ENCODE measurements at places on chromosomes 11 and 22.

DNA sequence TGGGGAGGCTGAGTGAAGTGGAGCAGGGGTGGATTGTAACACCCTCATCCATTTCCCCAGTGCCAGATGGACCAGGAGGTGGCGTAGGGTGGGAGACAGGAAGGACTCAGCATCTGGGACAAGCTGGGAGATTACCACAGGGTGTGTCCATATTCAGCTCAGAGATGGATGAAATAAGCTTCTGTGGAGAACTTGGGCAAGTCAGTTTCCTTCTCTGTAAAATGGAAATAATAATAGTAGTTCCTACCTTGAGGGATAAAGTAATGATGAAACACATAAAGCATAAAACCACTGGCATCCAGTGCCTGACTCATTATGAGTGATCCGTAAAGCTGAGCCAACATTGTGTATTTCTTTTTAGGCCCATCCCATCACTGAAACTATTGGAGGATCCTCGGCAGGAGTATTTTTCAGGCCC, 607 bp upstream of the ROBO4 start:
- no peak for DNase-seq

DNA sequence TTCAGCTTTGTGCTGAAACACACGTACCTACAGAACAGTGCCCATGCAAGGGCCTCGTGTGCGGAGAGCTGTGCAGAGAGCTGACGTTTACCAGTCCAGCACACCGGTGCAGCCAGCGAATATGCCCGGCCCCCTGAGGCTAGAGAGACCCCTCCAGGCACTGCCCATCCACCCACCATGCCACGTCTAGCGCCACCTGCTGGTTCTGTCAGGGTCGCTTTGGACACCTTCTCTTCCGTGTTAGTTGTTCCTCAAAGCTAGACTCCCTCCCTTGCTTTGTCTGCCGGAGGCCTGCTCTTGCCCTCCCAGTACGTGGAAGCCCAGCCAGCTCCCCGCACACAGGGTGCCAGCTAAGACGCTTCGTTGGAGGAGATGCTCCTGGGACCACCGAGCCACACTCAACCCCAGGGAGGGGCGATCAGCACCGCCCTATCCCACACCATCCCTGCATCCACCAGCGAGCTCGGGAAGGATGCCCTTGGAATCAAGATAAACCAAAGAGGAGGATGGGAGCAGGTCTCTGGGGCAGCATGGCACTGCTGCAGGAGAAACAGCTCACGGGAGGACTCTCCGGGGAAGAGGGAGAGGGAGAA, 43.4 kb downstream of the CPT1A start:
- DNase-seq, result no peak

- DNase-seq, result no peak
Measured at GRCh38 chr22:35314161-35314942, 14.7 kb downstream of the TOM1 start.

- DNase-seq, result no peak
Measured at GRCh38 chr22:31278626-31279326, 13.5 kb downstream of the PIK3IP1 start.

DNA sequence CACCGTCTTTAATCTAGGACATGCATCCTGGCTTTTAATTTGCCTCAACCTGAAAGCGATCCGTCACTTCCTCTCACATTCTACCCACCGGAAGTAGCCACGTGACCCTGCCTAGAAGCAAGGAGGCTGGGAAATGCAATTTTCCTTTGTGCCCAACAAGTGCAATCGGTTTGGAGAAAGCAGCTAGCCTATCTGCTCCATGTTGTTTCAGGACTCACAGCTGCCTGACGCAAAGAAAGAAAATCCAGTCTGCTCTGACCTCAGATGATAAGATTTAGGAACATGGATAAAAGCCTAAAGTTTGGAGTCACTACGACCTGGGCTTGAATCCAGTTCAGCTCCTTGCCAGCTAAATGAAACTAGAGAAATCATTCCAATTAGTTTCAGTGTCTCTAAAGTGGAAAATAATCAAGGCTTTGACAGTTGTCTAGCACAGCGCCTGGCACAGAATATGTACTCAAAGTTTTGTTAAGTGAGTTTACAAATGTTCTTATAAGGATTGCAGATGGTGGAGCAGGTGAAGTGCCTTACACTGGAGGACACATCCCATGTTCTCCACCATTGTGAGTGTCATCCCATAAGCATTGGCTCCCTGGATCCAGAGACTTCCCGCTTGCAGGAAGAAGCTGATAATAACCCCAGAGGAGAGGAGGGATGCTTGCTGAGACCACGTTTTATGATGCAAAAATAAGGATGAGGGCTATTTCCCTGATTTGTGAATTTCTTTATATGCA, 553.7 kb downstream of the MN1 start:
- DNase-seq, result no peak

GRCh38 chr22:33589297-33589696, 331.0 kb downstream of the LARGE1 start:
- DNase-seq, result no peak

GRCh38 chr11:19819148-19819547, 106.5 kb downstream of the NAV2 start:
- no peak for DNase-seq

DNA sequence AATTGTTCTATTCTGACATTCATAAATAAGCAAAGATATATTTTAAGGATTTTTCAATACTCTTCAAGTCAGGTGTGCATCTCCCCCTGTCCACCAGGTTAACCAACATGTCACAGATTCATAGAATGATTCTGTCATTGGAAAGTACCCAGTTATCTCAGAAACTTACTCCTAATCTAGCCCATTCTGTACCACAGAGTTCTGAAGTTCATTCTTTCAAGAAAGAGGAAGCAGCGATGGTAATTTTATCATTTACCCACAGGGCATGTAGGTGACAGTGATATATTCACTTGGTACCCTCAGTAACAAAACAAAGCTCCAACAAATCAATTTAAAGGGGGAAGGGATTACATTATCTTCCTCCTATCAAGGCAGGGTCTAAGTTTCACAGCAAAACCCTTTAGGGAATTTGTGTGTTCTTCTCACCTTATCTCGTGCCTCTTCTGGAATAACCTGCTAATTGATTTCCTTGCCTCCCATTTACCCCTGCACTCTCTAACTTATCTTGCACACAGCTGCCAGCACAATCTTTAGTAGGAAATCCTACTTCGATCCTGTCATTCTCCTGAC, 19.0 kb upstream of the MPPED2 start:
- no peak for DNase-seq

- DNase-seq, result no peak
Measured at GRCh38 chr11:112315057-112315720, 54.5 kb upstream of the PLET1 start.

DNA sequence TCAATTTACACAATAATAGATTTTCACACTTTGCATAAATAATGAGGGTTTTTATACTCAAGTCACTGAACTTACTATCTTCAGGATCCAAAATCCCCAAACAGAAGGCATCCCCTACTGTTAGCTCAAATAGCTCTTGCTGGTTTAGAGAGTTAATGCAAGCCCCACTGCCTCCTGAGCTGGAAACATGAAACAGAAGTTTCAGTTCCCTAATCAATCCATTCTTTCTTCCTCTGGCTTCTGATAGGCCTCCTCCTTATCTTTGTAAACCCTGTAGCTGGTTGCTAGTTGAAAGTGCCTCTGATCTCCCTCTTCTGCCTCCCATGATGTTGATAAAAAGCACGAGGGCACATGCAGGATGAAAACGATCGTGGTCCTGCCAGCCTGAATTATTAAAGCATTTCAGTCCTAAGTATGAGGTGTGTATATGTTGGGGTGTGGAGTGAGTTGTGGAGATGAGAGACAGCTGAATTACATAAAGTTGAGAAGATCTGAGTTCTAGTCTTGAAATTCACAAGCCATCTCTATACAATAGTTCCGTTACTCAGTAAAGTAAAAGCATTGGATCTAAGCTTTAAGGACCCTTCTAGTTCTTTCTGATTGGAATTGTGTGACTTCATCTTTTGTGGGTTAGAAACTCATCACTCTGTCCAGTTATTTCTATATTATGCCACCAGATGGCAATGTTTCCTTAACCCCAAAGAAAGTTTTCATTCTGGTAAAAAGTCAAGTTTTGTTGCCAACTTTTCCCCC, 35.0 kb upstream of the EHF start:
- no peak for DNase-seq

GRCh38 chr11:126319374-126319740, 15.5 kb downstream of the DCPS start:
- DNase-seq, result no peak

DNA sequence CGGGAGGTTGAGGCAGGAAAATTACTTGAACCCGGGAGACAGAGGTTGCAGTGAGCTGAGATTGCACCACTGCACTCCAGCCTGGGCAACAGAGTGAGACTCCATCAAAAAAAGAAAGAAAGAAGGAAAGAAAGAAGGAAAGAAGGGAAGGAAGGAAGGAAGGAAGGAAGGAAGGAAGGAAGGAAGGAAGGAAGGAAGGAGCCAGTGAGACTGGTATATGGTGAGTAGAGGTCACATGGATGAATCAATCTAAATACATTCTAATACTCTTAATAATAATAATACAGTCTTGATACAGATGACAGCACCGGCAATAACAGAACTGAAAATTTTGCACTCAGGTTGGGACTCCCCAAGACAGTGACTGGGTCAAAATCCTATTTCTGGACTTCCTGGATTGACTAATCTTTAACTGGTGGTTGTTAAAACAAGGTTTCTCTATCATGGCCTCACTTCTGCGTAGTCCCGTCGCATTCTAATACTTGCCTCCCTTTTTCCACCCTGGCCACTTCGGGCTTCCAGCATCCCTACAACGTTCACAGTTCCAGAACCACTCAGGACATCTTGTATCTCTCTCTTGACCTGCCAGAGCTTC, 53.5 kb upstream of the EIF3M start:
- no peak for DNase-seq

GRCh38 chr11:123357990-123358827, 71.9 kb upstream of the GRAMD1B start:
- no peak for DNase-seq

GRCh38 chr22:30694640-30695350, at the start of gene OSBP2:
Gene OSBP2 (plus strand): TSS chr22:30694874. CDS start chr22:30694910, 36 bp downstream.
- no peak for DNase-seq

- DNase-seq, result no peak
Measured at GRCh38 chr11:71206186-71206585, 46.2 kb downstream of the SHANK2 start.

DNA sequence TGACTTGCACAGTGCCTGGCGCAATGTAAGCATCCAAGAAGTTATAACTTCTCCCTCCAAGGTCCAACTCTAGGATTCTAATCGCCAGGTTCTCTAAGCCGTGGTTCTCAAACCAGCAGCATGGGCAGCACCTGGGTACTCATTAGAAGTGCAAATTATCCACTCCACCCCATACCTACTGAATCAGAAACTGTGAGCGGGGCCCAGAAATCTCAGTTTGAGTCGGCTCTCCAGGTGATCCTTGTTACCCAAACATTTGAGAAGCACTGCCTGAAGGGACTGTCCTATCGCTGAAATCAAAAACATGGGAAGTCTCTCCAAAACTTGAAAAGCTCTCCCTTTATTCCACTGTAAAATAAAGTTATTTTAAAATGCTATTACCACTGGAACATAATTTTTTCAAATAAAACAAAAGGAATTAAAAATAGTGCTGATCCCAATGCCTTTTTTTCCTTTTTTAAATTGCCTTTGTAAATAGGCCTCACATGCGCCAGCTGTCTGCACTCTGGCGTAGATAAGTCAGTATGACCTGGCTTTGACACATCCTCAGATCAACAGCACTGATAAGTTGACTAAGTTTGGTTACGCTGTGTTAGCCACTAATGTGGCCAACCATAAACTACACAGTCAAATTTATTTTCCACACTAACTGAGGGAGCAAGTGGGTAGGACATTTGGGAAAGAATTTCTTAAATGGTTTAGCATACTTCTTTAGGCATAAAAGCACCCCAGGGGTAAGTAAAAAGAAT, 8.4 kb upstream of the CTR9 start:
- no peak for DNase-seq

- no peak for DNase-seq
Measured at GRCh38 chr11:30585892-30586250, 282 bp downstream of the MPPED2 start.

DNA sequence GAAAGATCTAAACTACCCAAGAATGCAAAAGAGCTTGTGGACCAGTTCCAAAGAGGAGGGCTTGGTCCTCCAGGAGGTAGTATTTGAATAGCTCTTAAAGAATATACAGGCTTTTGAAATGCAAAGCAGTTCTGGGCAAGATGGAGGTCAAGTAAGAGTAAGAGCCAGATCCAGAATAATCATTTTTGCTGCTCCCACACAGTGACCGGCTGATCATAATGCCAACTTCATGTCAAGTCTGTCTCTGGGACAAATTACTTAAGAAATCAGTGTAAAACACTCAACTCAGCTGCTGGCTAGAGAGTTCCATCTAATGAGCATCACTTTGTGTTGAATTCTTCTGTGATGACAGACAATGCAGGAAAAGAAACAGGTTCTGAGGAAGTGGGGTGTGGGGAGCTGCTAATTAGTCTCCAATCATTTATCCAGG, 250.9 kb upstream of the NARS2 start:
- no peak for DNase-seq

DNA sequence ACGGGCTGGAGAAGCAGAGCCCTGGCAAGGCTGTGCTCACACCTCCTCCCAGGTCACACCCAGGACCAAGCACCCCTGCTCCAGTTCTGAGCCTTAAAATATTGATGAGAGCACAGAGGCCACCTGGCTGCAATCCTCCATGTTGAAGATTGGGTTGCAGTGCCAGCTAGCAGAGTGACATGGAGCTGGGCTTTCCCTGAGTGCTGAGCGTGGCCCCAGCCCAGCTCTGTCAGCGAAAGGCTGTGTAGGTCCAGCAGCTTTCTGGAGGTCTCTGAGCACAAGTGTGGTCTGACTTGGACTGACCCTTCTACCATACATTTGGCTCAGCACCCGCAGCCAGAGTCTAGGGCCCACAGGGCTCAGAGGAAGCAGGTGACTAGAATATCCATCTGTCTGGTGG, 4.0 kb upstream of the CHKA start:
- no peak for DNase-seq

DNA sequence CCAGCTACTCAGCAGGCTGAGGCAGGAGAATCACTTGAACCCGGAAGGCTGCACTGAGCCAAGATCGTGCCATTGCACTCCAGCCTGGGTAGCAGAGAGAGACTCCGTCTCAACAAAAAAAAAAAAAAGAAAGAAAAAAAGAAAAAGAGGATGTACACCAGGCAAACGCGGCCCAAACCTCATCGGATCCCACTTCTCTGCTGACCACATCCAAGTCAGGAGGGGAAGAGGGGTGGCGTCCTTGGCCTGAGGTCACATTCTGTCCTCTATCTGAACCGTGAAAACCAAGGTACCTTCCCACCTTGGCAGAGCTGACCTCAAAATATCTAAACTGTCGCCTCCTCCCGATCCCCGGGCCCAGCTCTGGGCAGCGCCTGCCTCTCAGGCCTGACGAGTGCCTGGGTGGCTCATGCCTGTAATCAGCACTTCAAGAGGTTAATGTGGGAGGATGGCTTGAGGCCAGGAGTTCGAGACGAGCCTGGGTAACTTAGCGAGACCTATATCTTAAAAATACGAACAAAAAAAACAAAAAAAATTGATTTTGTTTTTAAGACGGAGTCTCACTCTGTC, 25.1 kb downstream of the RGL4 start:
- DNase-seq, result no peak

- DNase-seq, result no peak
Measured at GRCh38 chr11:36997656-36998055, 399.6 kb upstream of the RAG2 start.
